ENCODE measurements at places on chromosomes 3 and 15.

DNA sequence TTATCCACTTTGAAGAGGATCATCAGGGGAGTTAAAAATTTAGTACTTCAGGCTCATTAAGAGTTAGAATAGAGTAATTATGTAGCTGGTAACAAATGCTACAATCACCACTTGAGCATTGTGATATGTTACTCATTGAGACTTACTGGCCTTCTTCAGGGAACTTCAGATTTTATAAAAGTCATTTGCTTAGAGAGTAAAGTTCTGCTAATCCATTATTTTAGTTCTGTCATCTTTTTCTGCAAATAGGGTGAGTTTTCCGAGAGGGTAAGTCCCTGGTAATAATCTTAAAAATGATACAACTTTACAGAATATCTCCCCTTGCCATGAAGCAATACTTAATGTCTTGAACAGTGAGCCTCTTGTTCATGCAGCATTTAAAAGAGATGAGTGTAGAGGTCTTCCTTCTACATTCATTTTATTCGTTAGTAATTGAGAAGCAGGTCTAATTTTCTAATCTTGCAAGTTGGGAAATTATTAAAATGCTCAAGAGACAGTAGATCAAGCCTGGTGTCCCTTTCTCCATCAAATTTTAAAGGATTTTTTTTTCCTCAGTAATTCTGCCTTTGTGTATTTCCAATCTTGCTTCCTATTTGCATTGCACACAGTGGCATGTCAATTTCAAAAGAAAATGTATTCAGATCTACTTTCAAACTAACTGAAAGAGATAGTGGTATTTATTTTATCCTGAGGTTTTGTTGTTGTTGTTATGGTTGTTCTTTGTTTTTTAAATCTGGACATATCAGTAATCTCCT, 52.6 kb downstream of the MBNL1 start:
- DNase-seq = peak; percentile 9

DNA sequence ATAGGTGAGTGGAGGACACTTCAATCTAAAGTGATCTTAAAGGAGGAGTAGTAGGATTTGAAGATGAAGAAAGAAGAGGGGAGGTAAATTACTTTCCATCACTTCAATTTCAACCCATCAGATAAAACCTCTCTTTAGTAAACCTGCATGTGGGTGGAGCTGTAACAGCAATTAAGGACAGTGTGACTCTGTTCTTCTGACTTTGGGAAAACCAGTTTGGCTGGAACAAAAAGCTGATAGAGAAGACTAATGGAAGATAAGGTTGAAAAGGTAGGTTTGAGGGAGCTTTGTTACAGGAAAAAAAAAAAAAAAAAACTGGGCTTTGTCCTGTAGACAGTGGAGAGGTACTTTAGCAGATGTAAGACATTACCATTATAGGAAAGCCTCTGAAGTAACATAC, 4.5 kb upstream of the GSK3B start:
- DNase-seq = no peak

- DNase-seq = no peak
These were observed 369.2 kb downstream of the NSUN3 start for GRCh38 chr3:94431876-94432570.

GRCh38 chr3:166187237-166187636, 350.0 kb upstream of the BCHE start:
- no peak for DNase-seq

DNA sequence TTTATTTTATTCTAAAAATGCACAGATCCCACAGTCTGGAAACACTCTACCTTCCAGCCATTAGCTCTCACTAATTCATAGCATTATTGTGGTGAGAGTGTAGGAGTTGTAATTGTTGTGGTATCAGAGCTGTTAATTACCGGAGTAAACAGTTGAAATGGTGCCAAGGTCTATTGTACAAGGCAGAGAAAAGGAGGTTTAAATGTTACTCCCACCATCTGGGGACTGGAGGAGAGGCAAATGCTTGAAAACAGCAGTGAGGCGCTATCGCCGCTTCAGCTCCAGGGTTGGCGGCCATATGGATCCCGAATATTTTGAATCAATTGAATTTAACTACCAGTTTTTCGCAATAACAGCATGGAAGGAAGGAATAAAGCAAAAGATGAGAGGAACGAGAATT, 113.1 kb upstream of the C15orf61 start:
- peak; percentile 80 for DNase-seq

DNA sequence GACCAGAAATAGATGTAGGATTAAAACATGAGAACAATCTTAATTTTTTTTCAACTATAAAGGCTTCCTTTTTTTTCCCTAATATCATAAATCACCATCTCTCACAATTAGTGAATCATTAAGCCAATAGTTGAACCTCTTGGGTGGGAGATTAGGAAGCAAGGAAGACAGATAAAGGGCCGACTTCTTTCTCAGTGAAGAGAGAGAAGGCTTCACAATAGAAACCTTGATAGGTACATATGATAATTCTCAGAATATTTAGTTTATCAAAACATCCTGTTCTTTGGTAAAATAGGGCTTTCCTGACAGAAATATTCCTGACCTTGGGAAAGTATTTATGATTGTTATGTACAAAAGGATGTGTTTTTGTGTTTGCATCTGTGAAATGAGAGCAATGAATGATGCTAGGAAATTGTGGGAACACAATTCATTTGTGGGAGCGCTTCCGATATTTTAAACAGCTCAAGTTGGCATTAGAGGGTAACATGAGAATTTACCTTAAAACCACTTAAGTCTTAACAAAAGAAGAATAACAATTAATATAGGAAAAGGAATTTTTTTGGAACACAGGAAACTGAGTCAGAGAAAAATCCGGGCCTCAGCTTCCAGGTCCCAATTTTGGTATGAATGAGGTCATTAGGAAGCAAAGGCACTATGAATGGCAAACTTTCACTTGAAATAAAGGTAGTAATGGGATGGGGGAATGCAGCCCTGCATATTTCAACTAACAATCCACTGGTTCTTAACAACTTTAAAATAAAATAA, 263.2 kb upstream of the TGFBR2 start:
- no peak for DNase-seq

DNA sequence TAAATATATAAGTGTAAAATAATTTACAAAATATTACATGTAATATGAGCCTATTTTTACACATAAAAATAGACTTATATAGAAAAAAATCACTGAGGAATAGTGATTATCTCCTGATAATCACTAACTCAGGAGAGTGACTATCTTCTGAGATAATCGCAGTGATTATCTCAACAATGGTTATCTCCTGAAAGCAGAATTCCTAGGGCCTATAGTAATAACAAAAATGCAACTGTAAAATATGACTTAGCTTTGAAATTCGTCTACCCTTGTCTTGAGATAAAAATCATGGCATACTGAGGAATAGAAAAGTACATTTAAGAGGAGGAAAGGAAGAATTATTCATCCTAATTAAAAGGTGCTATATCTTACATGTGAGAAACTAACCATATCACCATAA, 117.0 kb upstream of the ASB14 start:
- DNase-seq = no peak

- DNase-seq = no peak
These were observed 148.9 kb upstream of the UBE2E1 start for GRCh38 chr3:23656821-23657220.

DNA sequence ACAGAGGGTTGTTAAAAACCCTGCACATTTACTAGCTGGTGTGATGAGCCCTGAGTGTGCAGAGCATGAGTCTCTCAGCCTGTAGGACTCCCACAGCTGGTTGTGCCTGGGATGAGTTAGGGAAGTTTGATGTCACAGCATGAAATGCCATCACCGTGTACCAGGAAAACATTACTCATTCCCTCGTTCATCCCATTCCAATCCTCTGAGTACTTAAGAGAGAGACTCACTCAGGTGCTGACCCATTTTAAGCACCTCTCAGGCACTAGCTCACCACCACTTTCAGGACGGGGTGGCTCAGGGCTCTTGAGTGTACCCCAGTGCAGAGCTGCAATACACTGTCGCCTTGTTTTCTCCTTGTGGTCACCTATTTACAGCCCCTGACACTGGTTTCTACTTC, 18.7 kb downstream of the MGLL start:
- no peak for DNase-seq

DNA sequence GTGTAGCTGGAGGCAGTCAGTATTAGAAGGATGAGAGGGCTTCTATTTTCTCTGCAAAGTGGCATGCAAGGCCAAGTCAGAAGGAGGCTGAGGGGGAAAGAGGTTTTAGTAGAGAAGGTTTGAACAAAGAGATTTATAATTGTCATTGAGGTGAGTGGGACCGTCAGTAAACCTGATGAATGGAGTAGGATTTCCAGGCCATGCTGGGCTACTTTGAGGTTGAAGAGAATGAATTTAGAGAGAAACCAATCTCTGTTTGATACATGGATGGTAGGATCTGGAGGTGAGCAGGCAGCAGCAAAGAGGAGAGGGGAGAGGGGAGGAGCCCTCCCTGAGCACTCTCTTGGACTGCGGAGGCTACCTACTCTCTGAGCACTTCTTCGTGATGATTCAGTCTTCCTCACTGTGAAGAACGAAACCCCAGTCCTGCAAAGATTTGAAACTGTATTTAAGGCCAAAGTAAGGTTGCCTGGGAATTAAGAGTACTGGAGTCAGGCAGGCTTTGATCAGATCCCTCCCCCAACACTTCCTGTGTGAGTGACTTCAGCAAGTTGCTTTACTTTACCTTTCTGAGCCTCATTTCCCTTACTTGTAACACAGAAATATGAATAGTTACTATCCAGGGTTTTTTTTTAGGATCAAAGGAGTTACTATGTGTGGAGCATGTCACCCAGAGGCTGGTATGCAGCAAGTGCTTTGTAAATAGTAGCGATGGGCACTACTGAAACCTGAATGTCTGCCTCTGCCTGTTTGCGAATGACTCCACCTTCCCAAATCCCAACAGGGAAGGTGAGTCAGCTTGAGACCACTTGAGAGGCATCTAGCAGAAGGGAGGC, 75.8 kb downstream of the RPL39L start:
- DNase-seq = no peak

- no peak for DNase-seq
These were observed 1.4 kb downstream of the FYTTD1 start for GRCh38 chr3:197750858-197751737.

DNA sequence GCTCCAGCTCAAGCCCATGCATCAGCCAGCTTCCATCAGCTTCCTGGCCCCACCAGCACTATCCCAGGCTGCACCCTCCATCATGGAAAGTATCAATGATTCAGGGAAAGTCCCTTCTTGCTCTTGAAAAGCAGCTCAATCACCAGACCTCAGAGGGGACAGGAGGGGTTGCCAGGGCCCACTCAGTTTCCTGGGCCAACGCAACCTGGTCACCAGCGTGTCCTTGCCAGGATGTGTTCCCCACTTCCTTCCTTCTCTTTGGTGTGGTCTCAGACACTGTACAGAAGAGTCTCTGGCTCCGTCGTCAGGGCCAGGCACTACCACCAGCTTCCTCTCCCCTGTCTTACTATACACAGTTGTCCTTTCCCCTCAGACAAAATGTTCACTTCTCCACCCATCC, 3.0 kb downstream of the HDC start:
- no peak for DNase-seq

DNA sequence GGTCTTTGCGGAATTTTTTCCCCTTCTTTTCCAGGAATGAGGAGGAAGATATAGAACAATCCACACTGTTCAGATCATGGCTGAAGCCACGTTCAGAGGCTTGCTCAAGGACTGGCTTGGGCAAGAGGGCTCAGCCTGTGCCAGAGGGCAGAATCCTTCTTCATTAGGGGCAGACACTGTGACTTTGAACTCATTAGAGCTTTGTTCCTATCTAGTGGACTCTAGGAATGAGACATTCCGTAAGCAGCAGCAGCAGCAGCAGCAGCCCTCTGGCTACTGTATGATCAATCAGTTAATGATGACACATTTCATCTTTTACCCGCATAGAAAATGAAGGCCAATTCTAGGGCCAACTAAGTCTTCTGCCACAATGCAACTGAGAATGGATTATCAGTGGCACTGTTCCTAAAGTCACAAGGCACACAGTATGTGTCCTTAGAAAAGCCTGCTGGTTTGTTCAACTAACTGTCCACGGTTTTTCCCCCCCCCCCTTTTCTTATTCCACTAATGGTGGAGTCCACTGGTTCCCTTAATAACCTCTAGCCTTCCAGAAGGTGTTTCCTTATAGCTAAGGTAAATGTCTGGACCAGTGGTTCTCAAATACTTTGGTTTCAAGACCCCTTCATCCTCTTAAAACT, 1.7 kb upstream of the RAB8B start:
- DNase-seq = no peak

DNA sequence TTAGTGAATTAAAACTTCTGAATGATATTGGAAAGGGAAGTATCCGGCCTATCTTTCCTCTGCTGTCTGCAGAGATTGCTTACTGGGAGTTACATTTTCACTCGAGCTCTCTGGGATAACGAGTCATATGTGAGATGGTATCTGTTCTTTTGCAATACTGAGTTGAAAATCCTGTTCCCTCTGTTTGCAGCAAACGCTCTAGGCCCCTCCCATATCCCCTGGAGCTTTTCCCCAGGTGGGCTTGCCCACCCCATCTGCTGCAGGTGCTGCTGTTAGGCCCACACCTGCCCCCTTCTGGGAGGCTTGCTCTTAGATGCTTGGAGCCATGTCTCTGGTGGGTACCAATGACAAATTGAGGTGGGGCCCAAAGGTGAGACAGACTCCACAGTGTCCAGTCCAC, 42.7 kb upstream of the MTMR10 start:
- DNase-seq = no peak

Data from NCI-H1436 (cell line).